ENCODE measurements at places on chromosomes 7 and 10.

DNA sequence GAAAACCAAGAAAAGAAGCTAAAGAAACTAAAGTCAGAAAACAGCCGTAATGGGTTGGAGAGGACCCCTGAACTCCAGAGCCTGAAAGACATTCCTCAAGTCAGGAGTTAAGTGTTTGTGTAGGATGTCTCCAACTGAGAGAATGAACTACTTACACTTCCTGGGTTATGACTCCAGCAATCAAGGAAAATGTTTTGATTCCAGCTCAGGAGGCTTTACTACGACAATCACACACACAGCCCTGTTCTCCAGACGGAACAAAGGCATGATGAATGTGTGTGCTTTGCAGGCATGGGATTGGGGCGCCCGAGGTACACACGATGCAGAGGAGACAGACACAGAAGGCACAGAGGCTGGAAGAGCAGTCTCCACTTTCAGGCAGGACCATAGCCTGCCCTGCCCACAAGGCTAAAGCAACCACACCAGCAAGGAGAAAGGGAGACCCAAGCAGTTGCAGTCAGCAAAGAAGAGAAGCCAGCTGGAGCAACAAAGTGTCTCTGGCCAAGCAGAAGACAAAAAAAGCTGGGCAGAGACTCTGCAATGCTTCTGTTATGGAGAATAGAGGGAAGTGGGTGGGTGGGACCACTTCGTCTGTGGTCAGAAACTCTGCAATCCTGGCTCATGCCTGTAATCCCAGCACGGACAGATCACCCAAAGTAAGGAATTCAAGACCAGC, 89.1 kb downstream of the GRB10 start:
- no peak for DNase-seq

DNA sequence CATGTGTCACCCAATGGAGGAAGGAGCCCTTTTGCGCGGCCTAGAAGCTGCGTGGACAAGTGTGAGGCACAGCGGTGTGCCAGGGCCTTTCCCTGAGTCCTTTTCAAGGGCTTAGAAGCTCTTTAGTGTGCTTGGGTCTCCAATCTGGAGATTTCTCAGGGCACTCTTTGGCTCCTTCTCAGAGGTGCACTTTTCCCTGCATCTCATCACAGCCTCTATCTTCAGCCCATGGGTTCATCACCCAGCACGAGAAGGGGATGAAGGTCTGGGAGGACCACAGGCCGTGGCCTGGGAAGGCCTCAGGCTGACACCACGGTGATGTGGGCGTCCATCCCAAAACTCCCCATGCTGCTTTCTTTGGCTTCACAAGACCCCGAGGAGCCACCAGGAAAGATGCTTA, 233.4 kb downstream of the TEX36 start:
- DNase-seq, result no peak

DNA sequence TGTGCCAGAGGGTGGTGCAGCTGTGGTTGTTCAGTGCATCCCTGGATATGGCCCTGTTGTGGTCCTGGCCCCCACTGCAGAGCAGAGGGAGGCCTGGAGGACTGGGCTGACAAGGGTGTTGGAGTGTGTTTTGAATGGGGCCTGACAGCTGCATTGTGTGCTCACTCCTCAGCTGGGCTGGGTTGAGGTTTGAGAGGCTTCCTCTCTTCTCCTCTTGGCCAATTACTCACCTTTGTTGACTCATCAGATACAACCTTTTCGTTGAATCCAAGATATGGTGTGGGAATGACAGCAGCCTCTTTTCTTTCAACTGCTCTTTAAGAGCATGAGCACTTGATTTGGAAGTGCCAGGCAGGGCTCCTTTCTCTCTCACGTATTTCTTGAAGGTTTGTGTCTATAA, 228.5 kb upstream of the COBL start:
- no peak for DNase-seq

DNA sequence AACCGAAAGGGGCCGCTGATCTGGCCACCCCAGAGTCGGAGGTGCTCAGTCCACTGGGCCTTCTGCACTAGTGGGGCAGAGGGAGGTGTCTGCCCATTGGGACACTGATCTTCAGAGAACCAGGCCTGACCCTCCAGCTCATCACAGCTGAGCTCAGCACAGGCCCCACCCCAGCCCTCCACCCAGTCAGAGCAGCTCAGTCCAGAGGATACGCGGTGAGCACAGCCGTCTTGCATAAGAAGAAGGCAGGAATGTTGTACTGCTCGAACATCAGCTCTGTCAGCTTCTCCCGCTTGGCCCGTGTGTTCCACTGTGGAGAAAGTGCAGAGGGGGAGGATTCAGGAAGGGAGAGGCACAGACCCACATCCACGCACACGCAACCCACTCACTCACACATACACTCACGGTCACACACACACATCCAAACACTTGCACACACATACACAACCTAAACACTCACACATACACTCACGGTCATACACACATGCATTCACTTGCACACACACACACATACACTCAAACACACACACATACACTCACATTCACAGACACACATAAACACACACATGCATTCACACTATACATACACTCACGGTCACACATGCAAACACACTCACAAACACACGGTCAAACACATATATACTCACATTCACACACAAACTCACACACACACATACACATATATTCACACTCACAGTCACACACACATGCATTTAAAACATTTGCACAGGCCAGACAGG, 6.3 kb downstream of the ACTL6B start:
- DNase-seq, result peak; percentile 72

- no peak for DNase-seq
Observed at GRCh38 chr7:106962751-106963150, 81.8 kb upstream of the PRKAR2B start.

- no peak for DNase-seq
Observed at GRCh38 chr7:50293509-50294179, 10.9 kb upstream of the IKZF1 start.

DNA sequence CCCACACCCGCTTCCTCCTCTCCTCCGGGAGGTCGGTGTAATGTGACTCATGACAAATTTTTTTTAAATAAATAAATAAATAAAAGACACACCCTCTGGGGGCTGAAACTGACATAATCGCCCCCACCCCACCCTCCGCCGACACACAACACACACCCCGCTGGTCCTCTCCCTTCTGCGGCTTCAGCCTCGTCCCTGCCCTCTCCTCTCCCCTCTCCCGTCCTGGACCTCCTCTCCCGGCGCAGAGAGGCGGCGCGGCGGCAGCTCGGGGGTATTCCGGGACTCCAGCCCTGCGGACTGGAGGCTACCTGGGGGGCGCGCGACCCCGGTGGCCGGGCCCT, 686 bp downstream of the ABI1 start:
- DNase-seq, result no peak

GRCh38 chr10:107856047-107856315, 691.5 kb upstream of the SORCS1 start:
- no peak for DNase-seq

GRCh38 chr10:120732067-120732466, 119.1 kb upstream of the WDR11 start:
- no peak for DNase-seq

- DNase-seq, result no peak
Observed at GRCh38 chr7:7704867-7705266, 13.5 kb downstream of the RPA3 start.

GRCh38 chr10:133391761-133392518, 2.0 kb upstream of the MTG1 start:
- no peak for DNase-seq

GRCh38 chr7:94412762-94413322, 18.1 kb downstream of the COL1A2 start:
- no peak for DNase-seq

- DNase-seq, result peak; percentile 58
Observed at GRCh38 chr10:63976538-63976937, 455.3 kb downstream of the REEP3 start.

DNA sequence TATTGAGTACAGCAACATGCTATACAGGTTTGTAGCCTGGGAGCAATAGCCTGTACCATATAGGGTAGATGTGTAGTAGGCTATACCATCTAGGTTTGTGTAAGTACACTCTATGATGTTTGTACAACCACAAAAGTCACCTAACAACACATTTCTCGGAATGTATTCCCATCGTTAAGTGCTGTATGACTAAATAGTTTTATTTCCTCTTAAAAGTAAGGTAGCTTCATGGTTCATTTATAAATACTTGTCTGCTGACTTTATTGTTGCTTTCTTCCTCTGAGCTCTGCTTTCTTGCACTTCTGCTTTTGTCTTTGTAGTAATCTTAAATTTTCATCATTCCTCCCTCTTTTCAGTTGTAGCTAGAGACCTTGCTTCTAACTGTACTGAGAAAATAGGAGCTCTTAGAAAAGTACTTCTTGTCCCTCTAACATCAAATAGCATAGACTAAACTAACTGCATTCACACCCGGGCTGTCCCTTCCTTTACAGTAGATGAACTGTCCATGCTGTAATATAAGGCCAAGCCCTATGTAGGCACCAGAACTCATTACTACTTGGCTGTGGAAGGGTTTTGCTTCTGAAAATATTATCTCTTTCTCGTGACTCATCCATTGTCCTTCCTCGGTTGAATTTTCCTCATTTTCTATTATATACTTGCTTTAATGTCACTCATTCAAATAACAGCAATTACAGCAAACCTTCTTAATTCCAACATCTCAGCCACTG, 55.4 kb upstream of the FAM3C start:
- DNase-seq, result no peak

DNA sequence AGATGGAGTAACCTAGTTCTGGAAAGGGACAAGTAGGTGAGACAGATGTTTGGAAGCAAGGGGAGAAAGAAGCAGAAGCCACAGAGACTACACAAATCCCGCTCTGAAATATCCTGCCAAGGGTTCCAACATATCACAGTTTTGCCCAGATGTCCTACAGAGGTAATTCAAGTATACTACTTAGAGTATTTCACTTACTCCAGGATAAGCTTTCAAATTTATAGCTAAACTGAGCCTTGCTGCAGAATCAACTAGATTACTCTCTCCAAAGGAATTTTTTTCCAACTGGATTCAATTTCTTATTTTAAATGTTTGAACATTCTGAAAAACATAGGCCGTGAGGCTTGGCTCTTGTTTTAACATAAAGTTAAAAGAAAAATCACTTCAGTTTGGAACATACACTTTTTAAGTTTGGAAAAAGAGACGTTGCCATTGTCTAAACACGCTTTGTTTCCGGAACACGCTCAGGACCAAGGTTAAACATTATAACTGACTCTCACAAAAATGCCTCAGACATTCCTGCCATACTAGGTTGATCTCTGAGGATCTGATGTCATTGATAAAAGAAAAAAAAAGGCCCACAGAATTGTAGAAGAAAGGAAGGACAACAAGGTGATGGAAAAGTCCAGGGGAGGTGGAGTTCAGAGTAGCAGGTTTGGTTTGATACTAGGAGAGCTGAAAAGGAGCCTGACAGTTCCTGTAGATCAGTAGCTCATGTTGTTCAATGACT, 74.8 kb downstream of the FAM185A start:
- no peak for DNase-seq

- no peak for DNase-seq
Observed at GRCh38 chr7:134783294-134784069, 4.0 kb downstream of the CALD1 start.

- DNase-seq, result no peak
Observed at GRCh38 chr7:31228957-31229356, 111.6 kb downstream of the NEUROD6 start.

- peak; percentile 75 for DNase-seq
Observed at GRCh38 chr7:50092579-50093491, at the start of gene ZPBP. TSS of gene ZPBP (minus strand) at chr7:50093246. CDS start at chr7:50093194, 52 bp downstream.

GRCh38 chr10:132572545-132572937, 35.0 kb downstream of the INPP5A start:
- peak; percentile 43 for DNase-seq

DNA sequence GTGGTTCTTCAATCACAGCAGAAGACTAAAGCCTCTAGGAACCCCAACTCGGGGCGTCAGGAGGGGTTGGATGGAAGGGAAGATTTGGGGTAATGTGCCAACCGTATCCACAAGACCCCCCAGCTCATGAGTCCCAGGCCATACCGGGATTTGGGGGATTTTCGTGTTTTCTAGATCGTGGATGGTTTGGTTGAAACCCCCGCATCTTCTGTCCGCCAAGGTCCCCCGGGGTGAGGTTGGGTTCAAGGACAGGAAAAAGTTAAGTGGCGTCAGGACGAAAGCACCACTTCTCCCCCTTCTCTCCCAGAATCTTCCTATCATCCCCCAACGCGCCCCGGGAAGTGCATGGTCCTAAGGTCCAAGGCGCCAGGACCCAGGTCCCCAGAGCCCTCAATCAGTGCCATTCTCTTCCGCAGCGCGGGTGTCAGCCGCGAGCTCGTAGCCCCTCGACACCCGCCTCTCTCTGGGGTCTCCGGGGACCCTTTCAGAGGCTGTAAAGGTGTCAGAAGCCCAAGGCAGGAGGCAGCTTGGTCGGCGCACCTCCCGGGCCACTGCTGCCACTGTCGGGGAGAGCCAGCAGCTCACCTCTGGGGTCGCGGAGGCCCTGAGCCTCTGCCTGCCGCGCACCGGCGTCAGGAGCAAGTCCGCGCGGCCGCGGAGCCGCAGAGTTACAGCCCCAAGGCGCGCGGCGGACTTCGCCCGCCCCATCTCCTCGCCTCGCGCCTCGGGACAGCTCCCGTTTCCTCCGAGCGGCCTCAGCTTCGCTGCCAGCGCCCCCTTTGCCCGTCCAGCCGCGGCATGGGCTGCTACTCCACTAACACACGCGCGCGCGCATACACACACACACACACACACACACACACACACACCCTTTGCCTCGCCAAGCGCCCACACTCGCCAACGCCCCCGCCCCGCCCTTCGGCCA, 1.5 kb downstream of the MKX start:
- peak; percentile 39 for DNase-seq

GRCh38 chr7:112385516-112385915, 64.7 kb upstream of the IFRD1 start:
- no peak for DNase-seq

DNA sequence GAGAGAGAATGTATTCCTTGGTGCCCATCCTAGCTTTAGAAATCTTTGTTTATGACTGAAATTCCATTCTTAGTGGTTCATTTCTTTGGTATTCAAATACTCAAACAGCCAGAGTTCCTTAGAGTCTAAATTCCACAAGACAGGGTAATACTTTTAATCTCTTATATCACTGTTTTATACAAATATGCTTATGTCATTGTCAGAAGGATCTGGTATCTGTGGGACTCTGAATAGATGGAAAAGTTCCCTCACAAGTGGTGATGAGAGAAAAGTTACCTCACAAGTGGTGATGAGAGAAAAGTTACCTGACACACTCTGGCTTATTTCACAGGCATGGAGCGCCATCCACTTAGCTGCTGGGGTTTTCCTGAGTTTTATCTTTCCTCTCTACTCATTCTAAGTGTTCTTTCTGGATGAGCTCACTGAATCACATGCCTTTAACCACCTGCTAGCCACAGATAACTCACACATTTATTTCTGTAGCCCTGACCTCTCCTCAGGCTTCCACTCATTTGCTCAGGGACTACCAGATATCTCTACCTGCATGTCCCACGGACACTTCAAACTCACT, 784.0 kb downstream of the SUGCT start:
- DNase-seq, result peak; percentile 25

GRCh38 chr10:5284311-5285057, 80.3 kb upstream of the UCN3 start:
- no peak for DNase-seq

- DNase-seq, result no peak
Observed at GRCh38 chr7:101964680-101965452, 147.4 kb downstream of the CUX1 start.
